ENCODE measurements at places on chromosomes 6 and 20. TPM values are rescaled to one million over a fixed set of nuclear protein-coding genes. Genes with fewer than 3 reads are reported as not detected.

GRCh38 chr20:36481380-36482043, 59.8 kb upstream of the MYL9 start:
- no peak for DNase-seq

- no peak for DNase-seq
Observed at GRCh38 chr6:89997456-89998445, 103.5 kb downstream of the GJA10 start.

- DNase-seq = no peak
Observed at GRCh38 chr6:167650730-167651317, 175.9 kb upstream of the AFDN start.

GRCh38 chr20:51766994-51767866, 960 bp downstream of the ATP9A start:
- peak; percentile 80 for DNase-seq

GRCh38 chr6:139108378-139108777, 26.5 kb upstream of the HECA start:
- DNase-seq = no peak

- DNase-seq = no peak
Observed at GRCh38 chr6:136134268-136134667, 115.8 kb downstream of the MTFR2 start.

DNA sequence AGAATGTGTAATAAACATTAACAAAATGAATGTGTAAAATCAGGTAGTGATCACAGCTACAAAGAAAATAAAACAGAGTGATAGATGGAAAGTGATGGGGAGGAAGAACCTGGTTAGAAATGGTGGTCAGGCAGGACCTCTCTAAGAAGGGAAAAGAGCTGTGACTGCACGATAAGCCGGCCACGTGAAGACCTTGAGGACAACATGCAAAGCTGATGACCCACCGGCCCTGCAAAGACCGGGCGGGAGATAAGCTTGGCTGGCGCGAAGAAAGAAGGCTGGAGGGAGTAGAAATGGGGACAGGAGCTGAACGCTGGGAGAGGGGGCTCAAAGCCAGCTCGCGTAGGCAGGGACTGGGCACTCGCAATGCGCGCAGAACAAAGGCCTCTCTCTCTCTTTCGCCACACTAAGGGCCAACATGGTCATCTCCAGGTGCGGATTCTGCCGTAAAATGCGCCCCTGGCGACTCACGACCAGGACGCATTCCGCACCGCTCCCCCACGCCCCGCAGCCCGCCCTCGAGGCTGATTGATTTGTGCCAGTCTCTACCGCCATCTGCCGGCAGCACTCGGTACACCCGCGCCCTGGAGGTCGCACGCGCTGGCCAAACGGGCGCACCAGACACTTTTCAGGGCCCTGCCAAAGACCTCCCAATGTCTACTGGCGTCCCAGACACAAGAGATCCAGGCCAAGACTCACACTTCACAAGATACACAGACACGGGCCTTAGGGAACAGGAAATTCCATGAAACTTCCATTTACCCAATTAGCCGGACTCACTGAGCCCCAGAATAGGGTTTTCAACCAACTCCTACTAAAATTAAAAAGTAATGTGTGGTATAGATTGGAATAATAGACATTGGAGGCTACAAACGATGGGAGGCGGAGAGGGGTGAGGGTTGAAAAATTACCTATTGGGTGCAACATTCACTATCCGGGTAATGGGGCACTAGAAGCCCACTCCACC, 9.4 kb downstream of the DEFB132 start:
- peak; percentile 58 for DNase-seq

DNA sequence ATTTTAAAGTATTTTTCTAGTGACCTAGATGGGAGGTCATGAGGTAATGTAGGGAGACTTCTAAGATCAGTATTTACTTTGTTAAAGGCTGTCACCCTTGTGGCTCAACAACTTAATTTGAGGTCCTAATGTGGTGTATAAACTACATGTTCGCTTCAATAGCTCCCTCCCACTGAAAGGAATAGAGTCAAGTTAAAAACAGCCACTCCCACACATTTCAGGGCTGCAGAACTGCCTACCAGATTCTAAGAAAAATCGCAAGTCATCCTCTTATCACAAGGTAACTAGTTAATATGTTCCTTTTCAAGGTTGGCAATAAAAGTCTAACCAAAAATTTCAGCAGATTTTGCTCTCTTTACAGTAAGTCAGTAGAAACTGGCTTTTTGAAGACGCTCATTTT, 15.1 kb downstream of the GSTA1 start:
- no peak for DNase-seq

- DNase-seq = no peak
Observed at GRCh38 chr6:126054802-126055201, 68.5 kb downstream of the TRMT11 start.

DNA sequence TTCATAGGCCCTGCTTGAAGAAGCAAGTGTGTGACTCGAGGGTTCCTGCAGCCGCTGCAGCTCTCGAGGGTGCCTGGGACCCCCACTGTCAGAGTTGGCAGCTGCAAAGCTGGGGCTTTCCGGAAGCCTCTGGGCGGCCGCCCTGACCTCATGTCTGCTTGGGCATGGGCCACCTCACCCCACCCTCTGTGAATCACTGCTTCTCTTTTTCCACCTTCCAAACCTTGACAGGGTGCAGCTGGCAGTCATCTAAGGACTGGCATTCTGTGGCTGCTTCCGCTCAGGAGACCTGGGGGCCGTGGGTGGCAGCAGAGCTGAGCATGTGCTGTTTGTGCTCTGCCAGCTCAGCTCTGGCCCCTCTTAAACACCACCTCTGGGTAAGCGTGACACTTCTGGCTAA, 32.0 kb downstream of the ERMARD start:
- DNase-seq = no peak

DNA sequence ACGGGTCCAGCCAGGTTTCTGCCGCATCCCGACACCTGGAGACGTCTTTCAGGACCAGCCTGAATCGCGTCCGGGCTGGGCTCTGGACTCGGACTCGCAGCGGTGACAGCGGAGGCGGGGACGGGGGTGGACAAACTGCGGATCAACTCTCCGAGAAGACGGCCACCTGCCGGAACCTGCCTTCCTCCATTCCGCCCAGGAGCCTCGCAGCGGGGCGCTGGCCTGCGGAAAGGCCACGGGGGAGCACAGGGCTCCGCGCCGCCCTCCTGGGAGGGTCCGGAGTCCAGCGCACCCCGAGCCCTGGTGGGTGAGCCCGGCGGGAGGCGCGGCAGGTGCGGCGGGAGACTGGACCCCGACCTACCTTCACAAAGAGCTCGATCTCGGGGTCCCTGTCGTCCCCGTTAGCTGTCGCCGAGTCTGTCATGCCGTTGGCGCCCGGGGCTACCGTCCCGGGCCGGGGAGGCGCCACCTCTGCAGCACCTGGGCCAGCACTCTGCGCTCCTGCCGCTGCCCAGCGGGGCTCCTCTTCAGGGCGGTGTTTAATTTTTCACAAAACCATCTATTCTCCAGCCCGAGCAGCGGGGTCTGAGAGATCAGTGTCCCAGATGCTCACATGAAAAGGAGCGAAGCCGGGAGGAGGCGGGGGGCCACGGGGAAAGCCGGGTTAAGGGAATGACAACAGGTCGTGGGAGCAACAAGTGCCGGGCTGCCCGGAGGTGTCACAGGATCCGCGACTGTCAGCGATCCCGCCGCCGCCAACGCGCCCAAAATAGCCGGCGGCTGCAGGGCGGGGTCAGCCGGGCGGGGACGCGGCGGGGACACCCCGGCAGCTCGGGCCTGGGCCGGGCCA, at the start of gene CLIC5:
CLIC5 (minus strand) TSS at position 742 of the 850 bp plus-strand sequence; CDS start at position 424, 318 bp downstream.
- DNase-seq = no peak

GRCh38 chr6:54717849-54718455, 128.6 kb upstream of the FAM83B start:
- DNase-seq = peak; percentile 81

GRCh38 chr20:815914-816606, 17.5 kb upstream of the FAM110A start:
- peak; percentile 23 for DNase-seq

DNA sequence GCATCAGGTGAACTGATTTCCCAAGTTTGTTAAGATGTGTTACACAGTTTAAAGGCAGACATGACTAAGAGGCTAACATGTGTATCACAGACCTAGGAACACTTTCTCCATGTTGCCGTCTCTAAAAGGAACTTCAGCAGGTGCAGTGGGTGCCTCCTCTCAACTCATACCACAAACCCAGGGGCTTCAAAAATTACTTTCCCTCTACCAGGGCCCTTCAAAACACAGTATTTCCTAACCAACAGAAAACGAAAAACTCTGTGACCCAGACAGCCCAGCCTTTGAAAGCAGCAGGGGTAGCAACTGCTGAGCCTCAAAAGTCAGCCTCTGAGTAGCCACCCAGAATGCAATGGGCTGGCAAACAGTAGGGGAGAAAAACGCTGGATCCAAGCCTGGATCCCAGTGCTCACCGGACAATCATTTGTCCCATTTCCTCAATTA, 28.5 kb downstream of the B4GALT5 start:
- DNase-seq = no peak

- DNase-seq = no peak
Observed at GRCh38 chr6:27470023-27470422, 2.9 kb downstream of the ZNF184 start.

DNA sequence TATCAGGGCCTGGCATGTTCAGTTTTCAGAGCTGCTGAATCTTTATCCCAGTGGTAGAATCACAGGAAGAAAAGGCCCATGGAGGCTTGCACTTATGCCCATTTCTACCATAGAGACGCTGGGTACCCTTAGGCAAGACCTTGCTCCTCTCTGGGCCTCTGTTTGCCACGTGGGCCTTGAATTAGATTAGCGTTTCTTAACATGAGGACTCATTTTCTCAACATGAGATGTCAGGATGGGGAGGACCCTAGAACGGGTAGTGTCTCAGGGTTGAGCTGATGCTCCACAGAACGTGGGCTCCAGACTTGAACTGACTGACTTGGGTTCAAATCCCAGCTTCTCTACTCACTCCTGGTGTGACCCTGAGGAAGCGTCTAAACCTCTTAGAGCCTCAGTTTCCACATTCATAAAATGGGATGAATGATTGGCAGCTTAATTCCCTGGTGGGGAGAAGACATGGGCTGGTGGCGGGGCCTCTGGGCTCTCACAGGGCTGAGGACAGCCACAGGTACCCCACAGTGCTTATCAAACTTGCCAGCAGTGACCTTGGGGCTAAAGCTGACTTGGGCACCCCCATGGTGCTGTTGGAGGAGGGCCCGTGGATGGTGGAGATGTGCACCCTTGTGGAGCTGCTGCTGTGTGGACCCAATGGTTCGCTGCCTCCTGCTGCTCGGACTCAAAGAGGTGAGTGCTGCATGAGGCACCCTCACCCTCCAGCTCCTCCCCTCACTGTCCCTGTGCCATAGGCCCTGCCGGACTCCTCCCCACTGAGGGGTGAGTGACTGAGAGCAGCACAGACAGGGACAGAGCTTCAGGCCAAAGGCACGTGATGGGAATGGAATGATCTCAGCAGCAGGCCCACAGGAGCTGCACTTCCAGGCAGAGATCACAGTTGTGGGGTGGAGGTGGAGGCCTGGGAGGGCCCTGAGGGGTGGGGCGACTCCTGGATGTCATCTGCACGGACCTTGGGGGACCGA, 28.2 kb downstream of the SUN5 start:
- DNase-seq = no peak

DNA sequence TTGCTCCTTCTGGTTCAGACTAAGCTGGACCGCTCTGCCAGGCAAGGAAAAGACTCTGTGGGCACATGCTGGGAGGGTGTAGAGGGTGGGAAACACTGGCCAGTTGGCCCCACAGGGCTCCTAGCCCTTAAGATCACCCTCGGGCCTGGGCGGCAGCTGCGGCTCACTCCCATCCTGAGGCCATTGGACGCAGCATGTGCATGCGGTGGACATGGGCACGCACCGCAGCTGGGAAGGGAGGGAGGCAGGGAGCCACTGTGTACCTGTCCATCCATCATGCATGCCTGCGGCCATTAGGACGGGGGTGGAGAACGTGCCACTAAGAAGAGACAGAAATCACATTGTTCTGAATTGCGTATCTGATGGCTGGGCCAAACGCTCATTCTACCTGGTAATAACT, 140.1 kb upstream of the THBS2 start:
- no peak for DNase-seq

DNA sequence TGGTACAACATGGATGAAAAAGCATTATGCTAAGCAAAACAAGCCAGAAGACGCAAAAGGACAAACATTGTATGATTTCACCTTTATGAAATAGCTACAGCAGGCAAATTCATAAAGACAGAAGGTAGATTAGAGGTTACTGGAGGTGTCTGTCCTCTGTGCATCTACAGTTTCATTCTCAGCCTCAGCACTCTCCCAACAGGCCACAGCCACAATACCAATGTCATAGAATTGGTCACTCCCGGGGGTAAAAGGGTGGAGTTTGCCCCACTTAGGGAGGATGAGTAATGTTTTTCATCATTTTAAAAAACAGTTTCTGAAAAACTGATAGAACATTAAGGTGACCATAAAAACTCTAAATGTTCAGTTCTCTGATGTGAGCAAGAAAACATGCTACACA, 17.2 kb upstream of the TMX4 start:
- no peak for DNase-seq

DNA sequence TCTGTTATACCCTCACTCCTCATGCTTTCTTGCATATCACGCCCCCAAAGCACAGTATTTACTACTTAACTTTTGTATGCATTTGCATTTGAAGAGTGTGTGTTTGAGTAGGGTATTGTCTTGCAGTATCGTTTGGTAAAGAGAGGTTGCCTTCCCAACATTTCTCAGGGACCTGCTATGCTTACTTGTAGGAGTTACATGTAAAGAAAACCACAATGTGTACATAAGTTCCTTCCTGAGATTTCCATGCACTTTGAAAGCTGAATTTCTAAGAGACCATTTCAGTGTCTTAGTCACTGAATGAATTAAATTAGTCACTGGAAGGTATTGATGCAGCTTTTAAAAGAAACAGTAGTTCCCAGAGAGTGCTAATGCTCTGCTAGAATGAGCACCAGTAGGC, 159.3 kb upstream of the LAMA2 start:
- peak; percentile 63 for DNase-seq

GRCh38 chr6:108846628-108847027, 1.6 kb upstream of the ARMC2 start:
- DNase-seq = no peak

GRCh38 chr6:119312875-119313338, 36.7 kb downstream of the MAN1A1 start:
- DNase-seq = no peak

GRCh38 chr6:157263146-157263545, 60.2 kb downstream of the TMEM242 start:
- DNase-seq = no peak

Gene KCNK17
- not detected for polyA plus RNA-seq

Gene ZDHHC14
- 2.7 TPM for polyA plus RNA-seq

Gene DDX43
- not detected for polyA plus RNA-seq

Gene GSTA3
- polyA plus RNA-seq = not detected

Gene HSD17B8
- 25.7 TPM for polyA plus RNA-seq

Gene CENPQ
- polyA plus RNA-seq = 5.9 TPM

Gene IER3
- 121 TPM for polyA plus RNA-seq

Gene NKX2-4
- not detected for polyA plus RNA-seq

Gene POM121L2
- not detected for polyA plus RNA-seq

Gene SLC17A1
- polyA plus RNA-seq = not detected

Gene SNX3
- polyA plus RNA-seq = 146 TPM

Gene SPATS1
- not detected for polyA plus RNA-seq

Gene RSPO3
- polyA plus RNA-seq = not detected

Measured in mammary epithelial cell (primary cell).